ENCODE measurements at places on chromosomes 6 and 20. TPM values are rescaled to one million over a fixed set of nuclear protein-coding genes. Genes with fewer than 3 reads are reported as not detected.

TAF8 gene
- 51.3 TPM for total RNA-seq

PKIB gene
- total RNA-seq, result 1.4 TPM

GUCA1A gene
- total RNA-seq, result 6.7 TPM

AVP gene
- total RNA-seq, result 1.3 TPM

SLC24A3 gene
- 2.4 TPM for total RNA-seq

FKBP1C gene
- total RNA-seq, result 0.25 TPM

C20orf141 gene
- 177 TPM for total RNA-seq

NR2E1 gene
- 0.39 TPM for total RNA-seq

MARCKS gene
- 26.6 TPM for total RNA-seq

AGPAT1 gene
- 107 TPM for total RNA-seq

ATG5 gene
- 27.6 TPM for total RNA-seq

ANGPT4 gene
- 0.79 TPM for total RNA-seq

PHACTR1 gene
- total RNA-seq, result 6.5 TPM

GJA10 gene
- total RNA-seq, result not detected

EZR gene
- 164 TPM for total RNA-seq

SRPK1 gene
- 84.6 TPM for total RNA-seq

TFAP2A gene
- 2.7 TPM for total RNA-seq

FAXC gene
- total RNA-seq, result 2.7 TPM

KHDC1L gene
- 3.5 TPM for total RNA-seq

COL10A1 gene
- 0.06 TPM for total RNA-seq

VNN1 gene
- total RNA-seq, result 0.37 TPM

PNPLA1 gene
- total RNA-seq, result 2.4 TPM

SLC18B1 gene
- total RNA-seq, result 2.4 TPM

ZNFX1 gene
- 37.2 TPM for total RNA-seq

F13A1 gene
- total RNA-seq, result 11.7 TPM

SLC22A2 gene
- total RNA-seq, result 0.24 TPM

SYCP2L gene
- total RNA-seq, result 6.9 TPM

PPP1R3G gene
- 1.3 TPM for total RNA-seq
